Mesenchymal stem cell (in vitro differentiated cells and primary cell): ENCODE measurements at places on chromosomes 4 and X.

DNA sequence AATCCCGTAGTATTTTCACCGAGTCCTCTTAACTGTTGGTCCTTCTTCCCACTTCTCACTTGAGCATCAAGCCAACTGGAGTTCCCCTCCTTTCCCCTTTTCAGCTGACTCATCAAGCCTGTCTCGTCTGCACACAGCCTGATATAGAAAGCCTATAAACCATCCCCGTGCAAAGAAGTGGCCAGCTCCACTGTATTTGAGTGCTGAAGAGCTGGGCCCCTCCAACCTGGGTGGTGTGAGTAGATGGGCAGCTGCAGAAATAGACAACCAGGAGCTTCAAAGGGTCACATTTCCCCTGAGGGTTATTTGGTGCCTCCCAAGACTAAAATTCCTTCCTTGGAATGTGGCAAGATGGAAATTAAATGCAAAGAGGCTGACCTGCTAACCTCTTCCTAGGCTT lies 199.7 kb downstream of the HS6ST2 start:
- no peaks in the 10 kb centered on the region for H3K4me1 ChIP-seq
- no peak overlapping the region for H3K4me3 ChIP-seq
- peak; percentile 1 for DNase-seq
- H3K27me3 ChIP-seq: no peaks in the 10 kb centered on the region
- no peak overlapping the region for H3K27ac ChIP-seq

GRCh38 chr4:110977554-110977953 lies 354.7 kb upstream of the PITX2 start:
- no peak for DNase-seq
- no peak overlapping the region for H3K4me3 ChIP-seq
- no peaks in the 10 kb centered on the region for H3K4me1 ChIP-seq
- no peaks in the 10 kb centered on the region for H3K27me3 ChIP-seq
- H3K27ac ChIP-seq: no peak overlapping the region

DNA sequence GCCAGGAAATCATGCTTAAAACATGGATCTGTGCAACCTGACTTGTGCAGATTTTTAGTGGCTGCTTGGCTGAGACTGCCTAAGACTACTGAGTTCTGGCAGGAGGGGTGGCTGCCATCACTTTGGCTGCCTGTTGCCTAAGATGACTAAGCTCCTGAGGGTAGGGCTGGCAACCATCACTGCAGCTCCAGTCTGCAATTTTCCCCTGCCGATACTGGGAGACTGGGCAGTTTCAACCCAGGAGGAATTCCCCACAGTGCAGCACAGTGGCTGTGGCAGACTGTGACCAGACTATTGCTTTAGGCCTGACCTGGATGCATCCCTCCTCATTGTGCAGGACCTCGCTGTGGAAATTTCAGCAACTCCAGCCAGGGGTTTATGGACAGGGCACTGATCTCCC lies 544.9 kb downstream of the ANKRD50 start:
- H3K27ac ChIP-seq: no peak overlapping the region
- H3K36me3 ChIP-seq: no peaks in the 10 kb centered on the region
- H3K27me3 ChIP-seq: no peaks in the 10 kb centered on the region
- H3K4me1 ChIP-seq: no peaks in the 10 kb centered on the region
- no peak overlapping the region for H3K4me3 ChIP-seq

DNA sequence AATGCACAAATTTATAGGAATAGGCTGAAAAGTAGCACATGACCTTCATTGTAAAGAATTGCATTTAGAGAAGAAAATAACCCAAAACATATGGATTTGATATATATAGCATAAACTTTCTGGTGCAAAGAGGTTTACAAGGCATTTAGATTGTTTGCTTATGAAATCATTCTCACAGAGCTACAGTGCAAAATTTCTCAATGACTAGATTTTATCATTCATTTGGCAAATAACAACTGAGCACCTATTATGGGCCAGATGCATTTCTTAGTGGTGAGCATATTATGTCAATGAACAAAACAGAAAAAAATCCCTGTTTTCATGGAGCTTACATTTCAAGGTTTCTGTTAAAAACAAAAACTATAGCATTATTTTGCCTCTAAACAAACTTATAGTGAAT lies 34.1 kb upstream of the TNIP3 start:
- no peaks in the 10 kb centered on the region for H3K27me3 ChIP-seq
- no peaks in the 10 kb centered on the region for H3K4me1 ChIP-seq
- H3K36me3 ChIP-seq: no peaks in the 10 kb centered on the region
- no peak for DNase-seq
- H3K4me3 ChIP-seq: no peak overlapping the region

GRCh38 chr4:170047771-170048354 lies 21.7 kb upstream of the MFAP3L start:
- peak; percentile 69 for DNase-seq
- H3K27ac ChIP-seq: no peak overlapping the region
- no peak overlapping the region for H3K4me3 ChIP-seq
- H3K27me3 ChIP-seq: peaks cover 10% of the 10 kb centered on the region

DNA sequence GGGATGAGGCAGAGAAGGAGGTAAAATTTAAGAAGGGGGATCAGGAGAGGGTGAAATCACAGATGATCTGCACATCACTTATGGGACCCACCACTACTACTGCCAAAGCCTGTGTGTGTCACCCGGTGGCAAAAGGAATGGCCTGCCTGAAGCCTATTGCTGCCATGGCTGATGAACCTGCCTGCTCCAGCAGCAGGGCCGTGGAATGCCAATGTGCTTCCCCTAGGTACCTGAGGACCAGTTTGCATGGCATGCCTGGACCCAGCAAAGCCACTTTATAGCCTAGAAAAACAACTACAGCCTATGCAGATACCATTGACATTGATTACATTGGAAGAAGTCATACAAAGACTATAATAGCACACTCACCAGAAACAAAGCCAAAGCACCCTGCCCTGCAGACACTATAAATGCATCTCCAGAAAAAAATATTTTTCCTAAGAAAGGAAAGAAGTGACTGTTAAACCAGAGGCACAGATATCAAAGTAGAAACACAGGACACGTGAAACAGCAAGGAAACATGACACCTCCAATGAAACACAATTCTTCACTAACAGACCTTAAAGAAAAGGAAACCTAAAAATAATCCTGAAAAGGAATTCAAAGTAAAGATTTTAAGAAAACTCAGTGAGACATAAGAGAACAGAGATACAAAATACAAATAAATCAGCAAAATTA lies 680.7 kb upstream of the GRID2 start:
- H3K27me3 ChIP-seq: no peaks in the 10 kb centered on the region
- no peaks in the 10 kb centered on the region for H3K36me3 ChIP-seq
- H3K27ac ChIP-seq: no peak overlapping the region
- DNase-seq: no peak
- peaks cover 2% of the 10 kb centered on the region for H3K4me1 ChIP-seq

GRCh38 chr4:157992038-157992705 lies 180.7 kb downstream of the GASK1B start:
- no peaks in the 10 kb centered on the region for H3K27me3 ChIP-seq
- H3K4me1 ChIP-seq: no peaks in the 10 kb centered on the region
- DNase-seq: peak; percentile 75
- no peaks in the 10 kb centered on the region for H3K36me3 ChIP-seq

GRCh38 chr4:13641084-13641483 lies 13.6 kb upstream of the BOD1L1 start:
- H3K4me1 ChIP-seq: no peaks in the 10 kb centered on the region
- no peak overlapping the region for H3K4me3 ChIP-seq
- no peaks in the 10 kb centered on the region for H3K36me3 ChIP-seq
- no peak for DNase-seq
- H3K27me3 ChIP-seq: no peaks in the 10 kb centered on the region

GRCh38 chr4:61841714-61842113 lies 641.6 kb downstream of the ADGRL3 start:
- H3K27ac ChIP-seq: no peak overlapping the region
- DNase-seq: no peak
- H3K4me1 ChIP-seq: no peaks in the 10 kb centered on the region
- H3K36me3 ChIP-seq: no peaks in the 10 kb centered on the region
- no peak overlapping the region for H3K4me3 ChIP-seq

GRCh38 chr4:178463747-178464146 lies 1021.5 kb upstream of the AGA start:
- no peak overlapping the region for H3K27ac ChIP-seq
- H3K4me1 ChIP-seq: no peaks in the 10 kb centered on the region
- H3K36me3 ChIP-seq: no peaks in the 10 kb centered on the region
- H3K27me3 ChIP-seq: no peaks in the 10 kb centered on the region

GRCh38 chr4:139247241-139247640 lies 32.8 kb downstream of the MGARP start:
- peak; percentile 47 for DNase-seq
- no peak overlapping the region for H3K27ac ChIP-seq
- no peaks in the 10 kb centered on the region for H3K36me3 ChIP-seq
- H3K27me3 ChIP-seq: no peaks in the 10 kb centered on the region
- no peak overlapping the region for H3K4me3 ChIP-seq

GRCh38 chr4:57043347-57044251 lies 64.9 kb downstream of the POLR2B start:
- no peaks in the 10 kb centered on the region for H3K36me3 ChIP-seq
- H3K4me1 ChIP-seq: peaks cover 28% of the 10 kb centered on the region
- H3K4me3 ChIP-seq: no peak overlapping the region
- H3K27ac ChIP-seq: peak overlapping the region; percentile 68
- DNase-seq: peak; percentile 63
- H3K27me3 ChIP-seq: no peaks in the 10 kb centered on the region

DNA sequence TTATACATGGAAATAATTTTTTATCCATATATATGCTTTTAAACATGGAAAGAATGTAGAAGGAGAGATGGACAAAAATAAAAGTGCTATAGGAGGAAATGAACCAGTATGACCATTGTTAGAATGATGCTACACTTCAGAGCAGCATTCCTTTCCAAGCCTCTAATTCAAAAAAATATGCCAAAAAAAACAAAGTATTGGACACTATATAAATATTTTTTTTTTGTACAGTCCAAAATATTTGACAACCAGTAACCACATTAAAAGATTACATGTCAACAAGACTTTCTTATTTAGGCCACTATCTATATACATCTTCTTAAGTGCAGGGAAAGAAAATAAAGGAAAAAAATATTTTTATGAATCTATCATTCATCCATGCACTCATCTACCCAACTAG lies 198.6 kb downstream of the LRBA start:
- H3K4me1 ChIP-seq: no peaks in the 10 kb centered on the region
- H3K27ac ChIP-seq: no peak overlapping the region
- peaks cover 2% of the 10 kb centered on the region for H3K36me3 ChIP-seq
- no peak for DNase-seq
- no peak overlapping the region for H3K4me3 ChIP-seq
